ENCODE measurements at places on chromosomes 3 and 15.

GRCh38 chr3:168889666-168890065, 773.8 kb downstream of the MECOM start:
- DNase-seq, result no peak

GRCh38 chr3:68773401-68773800, 158.9 kb downstream of the TAFA4 start:
- no peak for DNase-seq

DNA sequence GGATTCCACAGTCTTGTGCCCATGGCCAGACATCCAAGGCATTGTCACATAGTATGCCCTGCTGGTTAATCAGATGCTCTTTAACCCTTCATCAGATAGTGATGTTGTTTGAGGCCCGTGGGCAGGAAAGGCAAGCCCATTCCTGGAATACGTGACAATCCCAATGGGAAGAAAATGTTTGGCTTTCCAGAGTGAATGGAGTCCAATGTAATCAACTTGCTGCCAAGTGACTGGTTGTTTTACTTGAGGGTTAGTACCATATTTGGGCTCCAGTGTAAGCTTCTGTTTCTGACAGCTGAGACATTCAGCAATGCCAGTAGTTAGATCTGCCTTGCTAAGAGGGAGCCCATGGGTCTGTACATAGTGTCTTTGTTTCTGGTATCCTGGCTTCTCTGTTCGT, 31.3 kb downstream of the RPL39L start:
- no peak for DNase-seq

DNA sequence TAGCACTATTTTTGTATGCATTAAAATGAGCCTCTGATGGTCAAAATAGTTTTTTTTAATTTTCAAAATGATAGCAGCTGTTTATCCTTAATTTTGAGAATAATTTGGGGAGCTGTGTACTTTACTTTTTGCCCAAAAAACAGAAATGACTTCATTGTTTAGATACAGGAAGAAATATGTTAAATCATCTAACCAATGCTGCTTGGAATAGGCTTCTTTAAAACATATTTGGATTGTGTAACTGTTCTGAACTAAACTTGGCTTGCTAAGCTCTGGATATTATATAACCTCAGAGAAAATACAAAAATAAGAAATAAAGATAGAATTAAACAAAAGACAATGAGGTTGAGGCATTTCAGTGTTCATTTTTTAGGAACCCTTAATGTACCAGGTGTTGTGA, 119.3 kb downstream of the SERPINI1 start:
- no peak for DNase-seq

DNA sequence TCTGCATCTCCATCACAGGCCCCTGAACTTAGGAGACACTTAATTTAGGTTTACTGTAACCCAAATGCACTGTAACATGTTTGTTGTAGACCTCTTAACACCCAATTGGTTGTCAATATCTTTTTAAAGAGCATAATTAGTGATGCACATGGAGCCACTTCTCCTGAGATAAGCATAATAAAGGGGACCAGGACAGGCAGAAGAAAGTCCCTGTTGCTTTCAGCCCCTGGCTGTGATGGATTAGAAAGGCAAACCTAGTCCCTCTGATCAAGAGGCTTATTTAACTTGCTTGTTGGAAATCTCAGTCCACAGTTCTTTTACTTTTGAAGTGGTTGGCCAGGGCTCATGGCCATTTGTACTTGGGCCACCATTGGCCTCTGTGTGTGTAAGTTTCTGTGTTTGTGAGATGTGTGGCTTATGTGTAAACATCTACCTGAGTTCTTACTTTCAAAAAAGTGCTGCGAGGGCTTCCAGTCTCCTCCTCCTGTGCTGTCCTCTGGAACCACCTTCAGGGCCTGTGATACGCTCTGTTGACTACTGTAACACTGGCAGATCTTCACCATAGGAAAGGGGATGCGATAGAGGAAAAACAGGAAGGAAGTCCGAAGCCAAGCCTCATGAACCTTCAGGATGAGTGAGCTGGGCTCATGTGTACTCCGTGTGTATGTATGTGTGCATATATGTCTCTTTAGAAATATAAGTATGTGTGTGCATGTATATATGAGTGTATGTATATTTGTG, 136.2 kb downstream of the EPHB1 start:
- no peak for DNase-seq

DNA sequence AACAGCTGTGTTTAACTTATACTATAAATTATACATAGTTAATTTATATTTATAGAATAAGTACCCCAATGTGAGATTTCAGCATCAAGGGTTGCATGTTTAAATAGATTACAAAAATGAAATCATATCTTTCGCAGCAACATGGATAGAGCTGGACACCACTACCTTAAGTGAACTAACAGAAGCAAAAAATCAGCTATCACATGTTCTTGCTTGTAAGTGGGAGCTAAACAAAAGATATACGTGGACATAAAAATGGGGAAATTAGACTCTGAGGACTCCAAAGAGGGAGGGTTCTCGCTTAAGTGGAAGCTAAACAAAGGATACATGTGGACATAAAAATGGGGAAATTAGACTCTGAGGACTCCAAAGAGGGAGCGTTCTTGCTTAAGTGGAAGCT, 626.5 kb upstream of the DPPA4 start:
- no peak for DNase-seq

- no peak for DNase-seq
Measured at GRCh38 chr15:82918607-82919230, 33.8 kb downstream of the HOMER2 start.

DNA sequence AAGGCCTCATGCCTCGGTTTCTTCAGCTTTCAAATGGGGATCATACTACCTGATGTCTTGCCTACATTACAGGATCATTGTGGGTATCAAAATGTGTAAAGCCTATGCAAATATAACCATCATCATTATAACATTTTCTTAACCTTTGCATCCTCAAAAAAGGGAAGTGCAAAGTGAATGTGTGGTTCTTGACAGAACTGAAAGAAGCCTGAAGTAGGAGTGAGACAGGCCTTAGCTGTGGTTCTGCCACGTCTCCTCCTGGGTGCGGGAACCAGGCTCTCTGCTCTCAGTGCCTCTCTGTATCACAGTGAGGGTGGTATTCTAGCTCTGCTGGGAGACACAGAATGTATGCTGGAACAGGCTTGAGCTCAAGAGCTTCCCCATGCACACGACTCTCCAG, 316.9 kb upstream of the ICE2 start:
- no peak for DNase-seq

DNA sequence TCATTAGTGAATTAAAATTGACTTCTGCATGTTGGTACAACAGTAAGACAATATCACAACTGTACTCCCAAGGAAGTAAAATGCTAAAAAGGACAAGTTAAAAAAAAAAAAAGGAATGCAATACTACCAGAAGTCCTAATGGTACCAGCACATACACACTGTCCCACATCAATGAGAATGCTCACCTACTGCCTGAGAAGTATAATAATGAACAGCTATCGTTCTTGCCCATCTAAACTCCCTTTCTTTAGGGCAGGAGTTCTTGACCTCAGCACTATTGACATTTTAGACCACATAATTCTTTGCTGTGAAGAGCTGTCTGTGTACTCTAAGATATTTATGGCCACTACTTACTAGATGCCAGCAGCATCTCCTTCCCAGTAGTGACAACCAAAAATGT, 651.7 kb downstream of the FHIT start:
- DNase-seq, result no peak

DNA sequence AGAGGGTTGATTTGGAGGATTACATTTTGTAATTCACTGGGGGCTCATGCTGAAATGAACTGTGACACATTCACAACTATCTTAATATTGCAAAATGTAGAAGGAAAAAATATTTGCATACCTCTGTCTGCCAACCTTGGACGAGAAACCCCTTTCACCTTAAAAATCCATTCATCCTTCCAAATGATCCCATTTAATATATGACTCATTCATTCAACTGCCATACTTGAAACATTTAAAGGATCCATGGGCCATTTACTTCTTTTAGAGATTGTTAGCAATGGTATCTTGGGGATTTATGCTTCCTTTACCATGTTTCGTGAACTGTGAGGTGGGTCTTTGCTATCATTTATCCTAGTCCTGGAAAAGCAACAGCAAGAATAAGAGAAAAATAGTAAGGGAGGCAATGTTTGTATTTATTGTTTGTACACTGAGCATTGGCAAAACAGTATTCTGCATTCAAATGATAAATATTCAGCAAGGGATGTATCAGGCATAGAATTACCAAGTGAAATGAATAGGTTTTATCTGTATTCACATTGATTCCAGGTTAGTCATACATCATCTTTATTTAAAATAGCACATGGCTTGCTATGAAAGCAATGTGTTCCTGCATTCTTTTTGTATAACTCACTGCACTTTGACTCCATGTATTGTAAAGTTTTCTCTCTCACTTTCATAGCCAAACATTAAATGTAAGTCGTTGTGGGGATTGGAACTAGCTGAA, 378.1 kb downstream of the NSUN3 start:
- no peak for DNase-seq

DNA sequence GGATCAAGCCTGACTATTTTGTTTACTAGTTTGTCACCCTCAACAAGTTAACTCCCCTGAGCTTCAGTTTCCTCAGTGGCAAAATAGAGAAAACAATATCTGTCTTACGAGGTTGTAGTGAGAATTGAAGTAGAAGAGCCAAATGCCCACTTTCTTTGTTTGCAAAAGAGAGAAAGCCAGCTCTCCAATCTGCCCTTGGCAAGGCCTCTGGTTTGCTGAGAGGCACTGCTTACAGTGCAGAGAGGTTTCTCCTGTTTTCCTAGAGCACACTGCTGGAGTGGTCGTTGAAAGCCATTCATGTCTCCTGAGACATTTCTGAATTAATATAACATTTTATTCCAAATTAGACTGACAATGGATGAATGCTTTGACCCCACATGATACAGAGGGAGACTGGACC, 260.5 kb upstream of the IGF1R start:
- no peak for DNase-seq

- DNase-seq, result no peak
Measured at GRCh38 chr15:82297546-82297945, 34.9 kb downstream of the SAXO2 start.

DNA sequence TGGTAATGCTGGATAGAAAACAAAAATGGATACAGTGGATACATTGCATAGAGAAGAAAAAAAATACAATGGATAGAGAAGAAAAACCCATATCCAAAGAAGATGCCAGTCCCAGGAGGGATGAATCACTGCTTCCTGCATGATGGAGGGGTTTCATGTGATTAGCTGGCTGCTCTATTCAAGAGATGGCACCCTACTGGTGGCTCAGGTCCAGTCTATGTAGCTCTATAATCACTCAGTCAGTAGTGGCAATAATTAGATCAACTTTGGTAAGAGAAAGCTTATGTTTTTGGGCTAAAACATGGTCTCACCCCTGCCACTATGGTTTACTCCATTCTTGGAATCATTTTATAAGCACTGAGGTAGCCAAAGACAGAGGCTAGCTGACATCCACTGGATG, 33.7 kb upstream of the NOX5 start:
- no peak for DNase-seq

DNA sequence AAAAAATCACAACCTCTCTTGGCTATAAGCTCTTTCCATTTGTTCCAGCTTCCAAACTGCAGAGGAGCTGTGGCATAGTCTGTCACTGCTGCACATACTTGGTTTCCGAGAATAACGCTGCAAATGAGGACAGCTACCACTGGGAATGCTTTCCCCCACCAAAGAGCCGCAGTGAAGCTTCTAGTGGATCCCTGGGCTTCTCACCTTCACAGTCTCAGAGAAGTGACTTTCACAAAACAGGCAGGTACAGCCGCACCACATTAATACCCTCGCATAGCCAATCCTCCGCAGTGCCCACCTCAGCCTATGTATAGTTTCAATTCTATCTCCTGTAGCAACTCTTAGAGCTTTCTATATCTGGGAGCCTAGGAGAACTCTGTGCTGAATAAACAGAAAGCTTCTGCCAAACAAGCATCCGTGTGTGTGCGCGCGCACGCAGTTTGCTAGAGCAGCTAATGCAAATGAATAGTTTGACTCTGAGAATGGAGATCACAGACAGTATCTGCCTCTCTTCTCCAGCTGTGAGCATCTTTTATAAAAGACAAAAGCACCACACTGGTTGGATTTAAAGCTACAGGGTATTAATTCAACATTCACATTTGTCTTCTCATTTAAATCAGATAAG, 81.9 kb upstream of the PLXND1 start:
- no peak for DNase-seq

GRCh38 chr15:33654860-33655259, 313.4 kb upstream of the CHRM5 start:
- no peak for DNase-seq

DNA sequence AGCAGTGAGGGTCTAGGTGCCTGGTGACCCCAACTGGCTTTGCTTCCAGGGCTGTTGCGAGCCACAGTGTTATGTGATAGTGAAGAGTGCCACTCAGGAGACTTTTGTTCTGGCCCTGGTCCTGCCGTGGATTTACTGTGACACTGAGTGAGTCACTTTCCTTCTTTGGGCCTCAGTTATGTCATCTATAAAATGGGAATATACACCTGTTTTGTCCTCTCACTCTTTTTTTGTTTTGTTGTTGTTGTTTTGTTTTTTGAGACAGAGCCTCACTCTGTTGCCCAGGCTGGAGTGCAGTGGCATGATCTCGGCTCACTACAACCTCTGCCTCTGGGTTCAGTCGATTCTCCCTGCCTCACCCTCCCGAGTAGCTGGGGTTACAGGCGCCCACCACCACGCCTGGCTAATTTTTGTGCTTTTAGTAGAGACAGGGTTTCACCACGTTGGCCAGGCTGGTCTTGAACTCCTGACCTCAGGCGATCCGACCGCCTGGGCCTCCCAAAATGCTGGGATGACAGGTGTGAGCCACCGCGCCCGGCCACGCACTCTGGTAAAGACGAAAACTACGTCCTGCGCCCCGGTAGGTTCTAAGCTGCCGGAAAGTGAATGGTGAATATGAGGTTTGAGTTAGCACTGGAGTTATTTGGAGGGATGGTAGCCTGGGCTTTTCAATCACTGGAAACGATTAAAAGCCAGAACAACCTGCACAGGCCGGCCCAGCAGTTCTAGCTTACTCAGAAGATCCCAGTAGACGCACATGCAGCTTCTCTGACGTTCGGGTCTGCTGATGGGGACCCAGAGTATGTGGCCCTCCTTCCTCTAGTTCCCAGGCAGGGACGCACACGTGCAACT, 46.6 kb downstream of the BDH1 start:
- no peak for DNase-seq

DNA sequence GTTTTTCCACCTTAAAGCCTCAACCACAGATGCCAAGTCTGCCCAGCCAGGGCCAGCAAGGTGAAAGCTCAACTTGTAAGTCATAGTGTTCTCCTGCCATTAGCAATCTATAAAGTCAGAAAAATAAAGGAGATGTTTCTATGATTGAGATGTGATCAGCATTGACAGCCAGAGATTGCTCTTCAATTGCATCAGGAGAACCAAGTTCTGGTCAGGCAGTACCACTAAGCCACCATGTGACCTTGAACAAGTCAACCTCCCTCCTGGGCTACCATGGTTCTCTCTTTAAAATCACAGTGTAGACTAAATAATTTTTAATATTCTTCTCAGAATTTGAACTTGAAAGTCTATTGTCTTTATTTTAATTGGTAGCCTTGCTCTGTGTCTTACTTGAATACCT, 220.3 kb upstream of the HES1 start:
- no peak for DNase-seq

DNA sequence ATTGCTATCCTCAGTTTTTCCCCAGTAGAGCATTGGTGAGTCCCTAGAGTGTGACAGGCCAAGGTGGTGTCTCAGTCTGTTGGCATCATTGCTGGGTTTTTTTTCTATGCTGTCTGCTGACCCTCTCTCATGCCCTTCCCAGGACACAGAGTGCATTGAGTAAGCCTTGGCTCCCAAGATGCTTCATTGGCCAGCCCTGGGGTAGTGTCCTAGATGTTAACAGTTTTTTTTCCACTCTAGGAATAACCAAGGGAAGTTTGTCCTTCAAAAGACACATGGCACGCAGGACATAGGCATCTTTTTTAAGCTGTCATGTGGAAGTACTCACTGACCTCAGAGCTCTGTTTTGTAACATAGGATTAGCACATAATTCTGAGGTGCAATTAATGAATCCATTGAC, 19.5 kb downstream of the ADAMTSL3 start:
- no peak for DNase-seq

All from common myeloid progenitor, CD34-positive (primary cell).